Activated gamma-delta T cell treated with Interleukin-2 at 50 U/mL for 16 hours (primary cell): ENCODE measurements at places on chromosomes 7 and 10.

DNA sequence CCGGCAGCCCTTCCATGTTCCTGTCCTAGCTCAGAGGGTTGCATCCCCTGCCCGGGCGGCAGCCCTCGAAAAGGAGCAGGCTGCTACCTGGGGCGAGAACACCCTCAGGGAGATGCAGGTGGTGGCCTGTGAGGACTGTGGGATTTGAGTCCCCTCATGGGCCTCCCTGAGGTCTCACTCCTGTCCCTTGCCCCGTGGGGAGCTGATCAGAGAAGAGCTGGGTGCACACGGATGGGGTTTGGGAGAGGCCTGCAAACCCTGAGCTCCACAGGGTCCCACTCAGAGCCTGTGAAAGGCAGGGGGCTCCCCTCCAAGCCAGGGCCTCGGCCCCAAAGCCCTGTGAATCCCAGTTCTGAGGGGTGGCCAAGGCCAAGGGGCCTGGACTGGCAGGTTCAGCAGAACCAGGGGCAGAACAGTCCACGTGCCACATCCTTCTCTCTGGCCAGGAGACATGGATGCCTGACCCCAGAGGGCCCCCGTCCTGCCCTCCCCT is 424 bp upstream of the CYP2W1 start:
- no peak for DNase-seq

DNA sequence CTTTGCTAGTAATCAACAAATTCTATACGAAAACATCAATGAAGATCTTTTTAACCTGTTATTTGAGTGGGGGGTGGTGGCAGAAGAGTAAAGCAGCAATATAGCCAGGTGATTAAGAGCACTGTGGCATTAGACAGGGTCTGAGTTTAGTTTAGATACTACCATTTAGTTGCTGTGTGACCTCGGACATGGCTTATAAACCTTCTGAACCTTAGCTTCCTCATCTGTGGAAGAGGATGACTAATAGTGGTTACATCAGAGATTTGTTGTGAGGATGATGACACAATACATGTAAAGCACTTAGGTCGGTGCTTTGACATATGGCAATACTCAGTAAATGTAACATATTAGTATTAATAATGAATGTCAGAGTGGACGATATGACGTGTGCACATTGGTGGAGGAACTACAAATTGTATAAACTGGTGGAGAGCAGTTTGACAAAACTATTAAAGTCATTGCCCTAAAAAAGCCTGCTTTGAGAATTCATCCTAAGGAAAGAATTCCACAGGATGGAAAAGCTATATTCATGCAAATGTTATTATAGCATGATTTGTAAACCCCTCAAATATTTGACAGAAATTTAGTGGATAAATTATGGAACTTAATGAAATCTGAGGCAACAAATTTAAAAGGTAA is 24.3 kb downstream of the SPAG6 start:
- DNase-seq, result no peak

DNA sequence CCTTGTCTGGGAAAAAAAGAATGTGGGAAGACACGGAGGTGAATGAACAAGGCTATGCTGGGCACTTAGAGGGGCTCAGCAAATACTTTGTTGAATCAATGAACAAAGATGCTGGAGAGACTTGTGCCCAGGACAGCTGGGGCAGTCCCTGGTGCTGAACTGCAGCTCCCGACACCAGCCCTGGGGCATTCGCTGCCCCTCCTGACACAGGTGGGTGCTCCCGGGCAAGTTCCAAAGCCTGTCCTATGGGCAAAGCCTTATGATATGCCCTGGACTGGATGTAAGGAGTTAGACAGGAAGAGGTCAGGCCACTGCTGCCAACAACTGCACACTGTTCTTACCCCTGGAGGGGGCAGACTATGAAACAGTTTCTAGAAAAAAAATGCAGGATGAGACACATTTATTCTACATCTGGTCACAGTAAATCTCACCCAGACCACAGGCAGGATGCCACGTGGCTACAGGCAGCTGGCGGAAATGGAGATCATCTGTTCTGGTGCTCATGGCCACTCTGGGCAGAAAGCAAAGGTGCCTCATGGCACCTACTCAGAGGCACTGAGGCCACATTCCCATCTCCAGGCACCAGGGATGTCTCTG is 21.9 kb upstream of the FRAT2 start:
- no peak for DNase-seq

GRCh38 chr10:100896876-100897461 is 15.8 kb upstream of the SLF2 start:
- no peak for DNase-seq

DNA sequence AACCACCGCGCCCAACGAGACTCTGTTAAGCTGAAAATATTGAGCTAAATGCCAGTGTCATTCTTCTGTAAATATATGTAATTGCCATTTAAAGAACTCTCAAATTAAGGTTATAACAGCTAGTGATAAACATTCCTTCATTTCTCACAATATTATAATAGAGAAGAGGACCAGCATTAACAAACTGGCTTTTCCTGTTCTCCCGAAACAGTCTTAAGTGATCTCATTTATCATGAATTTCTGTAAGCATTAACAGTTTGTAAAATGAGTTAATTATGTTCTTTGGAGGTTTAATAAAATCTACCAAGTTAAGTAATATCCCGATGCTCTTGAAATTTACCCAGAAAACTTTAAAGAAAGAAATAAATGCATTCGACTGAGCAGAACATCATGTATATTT is 352.8 kb downstream of the KCNMA1 start:
- no peak for DNase-seq

DNA sequence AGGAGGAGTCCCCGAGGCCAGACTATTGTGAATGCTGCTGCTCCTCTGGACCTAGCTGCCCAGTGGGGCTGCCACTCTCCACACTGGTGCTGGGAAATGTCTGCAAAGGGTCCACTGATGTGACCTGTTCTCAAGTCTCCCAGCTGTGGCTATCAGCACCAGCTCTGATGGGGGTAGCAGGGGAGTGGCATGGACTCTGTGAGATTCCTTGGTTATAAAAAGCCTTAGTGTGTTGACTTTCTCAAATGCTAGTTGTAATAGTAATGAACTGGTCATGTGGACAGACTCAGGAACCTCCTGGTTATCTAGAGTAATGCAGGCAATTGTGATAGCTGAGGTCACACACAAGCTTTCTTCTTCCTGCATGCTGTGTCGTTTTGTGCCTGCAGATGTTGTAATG is 34.1 kb upstream of the ARMC3 start:
- DNase-seq, result no peak

GRCh38 chr7:54904986-54905385 is 113.8 kb upstream of the EGFR start:
- no peak for DNase-seq

GRCh38 chr10:52314822-52315552 is 906 bp downstream of the DKK1 start:
- DNase-seq, result no peak

GRCh38 chr7:781186-781849 is 51.0 kb upstream of the SUN1 start:
- no peak for DNase-seq

DNA sequence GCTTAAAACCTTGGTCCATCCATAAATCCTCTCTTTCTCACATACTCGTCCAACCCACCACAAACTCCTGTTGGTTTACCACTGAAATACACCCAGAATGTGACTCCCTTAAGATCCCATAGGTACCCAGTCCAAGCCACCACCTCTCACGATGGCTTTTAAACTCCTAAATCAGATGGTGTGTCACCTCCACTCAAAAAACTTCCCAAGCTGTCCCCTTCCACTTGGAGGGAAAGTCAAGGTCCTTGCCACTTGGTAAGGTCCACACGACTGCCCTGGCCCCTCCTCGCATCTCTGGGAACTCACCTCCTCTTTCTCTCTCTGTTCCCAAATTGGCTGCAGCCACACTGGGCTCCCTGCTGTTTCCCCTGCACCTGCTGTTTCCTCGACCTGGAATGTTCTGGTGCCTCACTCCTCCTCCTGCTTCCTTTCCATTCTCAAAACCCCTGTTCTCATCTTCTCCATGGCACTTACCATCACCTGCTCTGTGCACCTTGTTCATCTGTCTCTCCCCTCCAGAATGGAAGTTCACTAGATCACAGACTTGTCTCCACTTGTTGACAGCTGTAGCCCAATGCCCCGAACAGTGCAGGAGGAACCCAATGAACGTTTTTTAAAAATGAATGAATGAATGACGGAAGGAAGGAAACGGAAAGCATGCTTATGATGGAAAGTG is 23.0 kb downstream of the ZFAND2A start:
- DNase-seq, result no peak

- no peak for DNase-seq
Measured at GRCh38 chr7:90605055-90605454, 8.9 kb downstream of the CDK14 start.
